Activated CD4-positive, CD25-positive, alpha-beta regulatory T cell treated with anti-CD3 and anti-CD28 coated beads, Interleukin-2, amount 50 U/mL, for 72 hours (primary cell): ENCODE measurements at places on chromosomes 7 and 10.

DNA sequence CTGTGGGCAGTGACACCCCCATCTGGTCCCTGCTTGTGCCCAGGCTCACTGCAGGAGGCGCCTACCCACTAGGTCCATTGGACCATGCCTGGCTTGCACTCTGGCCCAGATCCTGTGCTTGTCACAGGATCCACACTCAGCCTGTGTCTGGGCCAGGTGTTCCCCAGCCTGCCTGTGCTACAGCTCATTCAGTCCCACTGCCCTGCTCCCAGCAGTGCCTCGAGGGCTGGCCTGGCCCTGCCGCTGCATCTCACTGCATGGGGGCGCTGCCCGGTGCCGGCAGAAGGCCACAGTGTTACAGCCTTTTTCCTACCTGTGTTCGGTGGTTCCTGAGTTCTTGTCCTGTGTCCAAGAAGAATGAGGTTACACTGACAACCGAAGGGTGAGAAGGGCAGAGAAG lies 21.3 kb downstream of the SDHAF3 start:
- no peak for DNase-seq

DNA sequence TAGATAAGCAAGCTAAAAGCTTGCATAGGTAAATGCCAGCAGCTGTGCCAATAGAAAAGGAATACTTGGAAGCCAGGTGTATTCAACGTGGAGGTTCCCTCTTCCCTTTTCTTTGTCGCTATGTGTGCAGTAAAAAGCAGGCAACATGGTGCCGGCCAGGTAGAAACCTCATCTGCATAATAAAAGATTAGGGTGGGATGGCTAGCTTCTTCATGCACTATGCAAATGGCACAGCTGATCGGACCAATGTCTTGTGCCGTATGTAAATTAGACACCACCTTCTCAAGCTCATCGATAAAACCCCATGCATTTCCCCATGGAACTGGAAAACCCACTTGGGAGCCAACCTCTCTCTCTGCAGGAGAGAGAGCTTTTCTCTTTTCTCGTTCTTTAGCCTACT lies 150.9 kb upstream of the FOXK1 start:
- no peak for DNase-seq

- DNase-seq, result no peak
Observed at GRCh38 chr7:154903083-154903731, 99.7 kb downstream of the PAXIP1 start.

- DNase-seq, result no peak
Observed at GRCh38 chr7:13841284-13841683, 148.2 kb downstream of the ETV1 start.

- DNase-seq, result no peak
Observed at GRCh38 chr7:132061937-132062336, 505.5 kb upstream of the PODXL start.

- no peak for DNase-seq
Observed at GRCh38 chr10:129222436-129222835, 244.6 kb upstream of the MGMT start.

GRCh38 chr10:20624642-20625041 lies 272.5 kb downstream of the NEBL start:
- no peak for DNase-seq
